ENCODE measurements at places on chromosomes 6 and 20.
A peak's percentile ranks its signal among the peaks of the same experiment; 100 is the strongest.

DNA sequence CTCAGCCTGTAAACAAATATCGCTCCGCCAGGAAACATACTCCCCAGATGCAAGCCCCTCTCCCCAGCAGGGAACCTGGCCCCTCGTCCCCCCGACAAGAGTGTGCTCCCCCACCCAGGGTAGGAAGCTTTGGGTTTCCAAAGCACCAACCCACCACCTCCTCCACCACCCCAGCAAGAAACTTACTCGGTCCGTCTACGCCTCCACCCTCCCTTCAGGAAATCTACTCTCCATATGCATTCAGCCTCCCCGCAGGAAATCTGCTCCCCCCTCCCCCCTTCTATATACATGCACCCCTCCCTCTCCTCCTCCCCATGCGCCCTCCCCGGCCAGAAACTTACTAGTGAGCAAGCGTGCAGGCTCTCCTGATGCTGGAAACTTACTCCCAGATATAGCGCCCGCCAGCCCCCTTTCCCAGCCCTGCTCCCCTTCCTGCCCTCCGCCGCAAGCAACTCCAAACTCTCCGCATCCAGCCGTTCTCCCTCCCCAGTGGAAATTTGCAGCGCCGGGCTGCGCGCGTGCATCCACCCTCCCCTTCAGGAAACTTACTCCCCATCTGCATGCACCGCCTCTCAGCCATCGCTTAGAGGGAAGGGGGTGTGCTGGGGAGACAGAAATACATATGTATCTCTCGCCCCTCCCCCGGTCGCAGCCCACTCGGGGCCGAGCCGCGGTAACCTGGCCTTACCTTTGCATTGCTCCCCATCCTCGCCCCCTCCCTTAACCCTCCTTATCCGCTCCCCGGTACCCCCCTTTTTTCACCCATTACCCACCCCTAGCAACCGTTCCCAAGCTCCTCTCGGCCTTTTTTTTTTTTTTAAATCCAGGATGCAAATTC is at the start of gene TRERF1:
Gene TRERF1 (minus strand): TSS at position 594 of the 838 bp plus-strand sequence. CDS start 182,336 bp downstream, outside the sequence.
- peak; percentile 76 for DNase-seq

DNA sequence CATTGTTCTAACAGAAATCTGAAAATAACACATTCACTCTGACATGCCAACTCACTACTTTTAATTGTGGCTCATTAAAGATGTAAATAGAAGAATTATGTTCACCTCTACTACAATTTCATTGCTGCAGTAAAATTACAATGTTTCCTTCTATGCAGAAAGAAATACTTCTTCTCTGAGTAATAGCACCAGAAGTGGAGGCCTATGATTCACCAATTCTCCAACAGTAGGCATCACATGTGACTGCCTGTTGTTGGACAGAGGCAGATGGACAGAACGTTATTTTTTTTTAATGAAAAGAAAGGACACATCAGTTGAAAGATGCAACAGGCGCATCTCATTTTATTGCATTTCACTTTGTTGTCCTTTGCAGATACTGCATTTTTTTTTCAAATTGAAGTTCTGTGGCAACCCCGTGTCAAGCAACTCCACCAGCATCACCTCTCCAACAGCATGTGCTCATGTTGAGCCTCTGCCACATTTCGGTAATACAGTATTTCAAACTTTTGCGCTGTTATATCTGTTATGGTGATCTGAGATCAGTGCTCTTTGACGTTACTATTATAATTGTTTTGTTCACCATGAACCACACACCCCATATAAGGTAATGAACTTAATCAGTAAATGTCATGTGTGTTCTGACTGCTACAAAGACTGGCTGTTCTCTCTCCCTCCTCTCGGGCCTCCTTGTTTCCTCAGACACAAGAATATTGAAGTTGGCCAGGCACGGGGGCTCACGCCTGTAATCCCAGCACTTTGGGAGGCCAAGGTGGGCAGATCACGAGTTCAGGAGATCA is 121.4 kb downstream of the ATXN1 start:
- peak; percentile 88 for DNase-seq

DNA sequence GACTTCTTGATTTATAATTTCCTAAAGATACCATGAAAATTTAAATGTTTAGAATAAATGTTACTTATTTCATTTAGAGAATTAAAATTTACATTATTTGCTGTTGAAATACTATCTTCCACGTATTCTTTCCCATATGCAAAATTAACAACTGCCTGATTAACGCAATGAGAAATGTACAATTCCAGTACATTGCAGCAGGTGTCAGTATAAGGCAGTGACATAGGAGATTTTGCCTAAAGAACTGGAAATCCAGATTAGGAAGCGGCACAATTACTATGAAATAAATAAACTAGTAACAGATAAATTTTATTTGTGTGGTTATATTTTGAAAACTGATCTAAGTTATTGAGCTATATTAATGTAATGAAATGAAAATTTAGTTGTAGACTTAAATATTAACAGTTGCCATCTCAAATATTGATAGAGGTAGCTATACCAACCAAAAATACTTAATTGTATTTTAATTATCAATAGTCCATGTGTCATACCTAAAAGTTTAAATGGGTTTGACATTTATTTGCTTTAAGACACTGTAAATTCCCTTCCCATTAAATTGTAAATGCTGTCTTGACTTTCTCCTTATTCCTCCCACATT is 300.2 kb downstream of the UTRN start:
- DNase-seq, result peak; percentile 73

GRCh38 chr20:41072190-41072863 is 43.7 kb downstream of the TOP1 start:
- DNase-seq, result peak; percentile 88

DNA sequence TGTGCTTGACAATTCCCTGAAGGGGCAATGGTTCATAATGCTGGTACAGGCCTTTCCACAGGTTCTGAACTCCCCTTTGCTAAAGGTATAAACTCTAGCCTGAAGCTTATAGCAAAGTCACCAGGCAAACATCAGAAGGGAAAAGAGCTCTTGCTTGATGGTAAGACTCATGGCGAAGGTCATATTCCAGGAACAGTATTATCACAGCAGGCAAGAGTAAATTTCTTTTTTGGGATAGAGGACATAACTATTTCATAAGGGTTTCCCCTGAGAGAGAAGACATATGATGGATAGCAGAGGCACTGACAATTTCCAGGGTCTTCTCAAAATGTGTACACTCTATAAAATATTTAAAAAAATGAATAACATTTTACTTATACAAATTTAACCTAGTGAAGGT is 86.8 kb downstream of the PRKN start:
- no peak for DNase-seq

GRCh38 chr6:110322874-110323242 is 35.3 kb downstream of the METTL24 start:
- DNase-seq, result no peak

DNA sequence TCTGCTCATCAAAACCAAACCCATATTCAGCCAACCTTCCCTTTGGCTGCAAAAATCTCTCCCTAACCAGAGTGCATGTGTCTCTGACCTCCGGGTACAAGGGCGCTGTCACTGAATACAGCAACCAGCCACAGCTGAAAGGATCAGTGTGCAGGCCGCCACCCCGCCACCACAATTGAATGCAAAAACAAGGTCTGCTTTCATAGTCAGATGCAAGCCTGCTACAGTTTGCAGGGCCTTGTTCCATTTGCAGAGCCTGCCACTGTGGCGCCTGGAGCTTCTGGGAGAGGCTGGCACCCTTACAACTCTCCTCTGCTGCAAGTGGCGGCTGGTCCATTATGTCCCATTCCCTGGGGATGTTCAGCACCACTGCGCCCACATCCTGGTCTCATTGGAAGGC is 23.5 kb downstream of the MDGA1 start:
- no peak for DNase-seq

DNA sequence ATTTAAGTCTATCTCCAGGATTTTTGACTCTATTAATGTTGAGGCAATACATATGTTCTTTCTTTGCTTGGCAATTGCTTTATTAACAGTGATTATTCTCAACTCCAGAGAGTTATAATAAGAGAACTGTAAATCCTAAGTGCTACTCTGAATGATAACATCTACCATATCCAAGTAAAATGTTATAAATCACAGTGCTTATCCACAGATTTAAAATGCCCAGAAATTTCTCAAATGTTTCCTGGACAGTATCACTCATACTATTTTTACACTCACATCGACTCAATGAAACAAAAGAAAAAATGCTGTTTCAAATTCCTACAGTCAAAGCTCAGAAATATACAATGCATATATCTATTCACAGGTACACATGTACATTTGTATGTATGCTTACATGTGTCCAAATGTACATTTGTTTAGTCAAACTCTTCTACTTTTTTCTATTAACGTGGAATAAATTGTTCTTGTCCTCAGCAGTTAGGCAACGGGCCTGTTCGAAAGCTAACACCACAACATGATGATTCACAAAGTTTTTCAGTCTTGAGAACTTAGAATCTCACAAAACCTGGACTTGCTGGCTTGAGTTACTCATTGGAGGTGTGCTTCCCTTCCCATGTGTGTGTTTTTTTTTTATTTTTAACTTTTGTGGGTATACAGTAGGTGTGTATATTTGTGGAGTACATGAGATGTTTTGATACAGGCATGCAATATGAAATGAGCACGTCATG is 193.0 kb downstream of the GJA10 start:
- peak; percentile 65 for DNase-seq

GRCh38 chr6:169101036-169101805 is 152.4 kb downstream of the THBS2 start:
- no peak for DNase-seq

GRCh38 chr20:58169450-58169849 is 59.0 kb downstream of the ANKRD60 start:
- peak; percentile 70 for DNase-seq

GRCh38 chr20:43988867-43989266 is 74.2 kb downstream of the TOX2 start:
- peak; percentile 57 for DNase-seq

DNA sequence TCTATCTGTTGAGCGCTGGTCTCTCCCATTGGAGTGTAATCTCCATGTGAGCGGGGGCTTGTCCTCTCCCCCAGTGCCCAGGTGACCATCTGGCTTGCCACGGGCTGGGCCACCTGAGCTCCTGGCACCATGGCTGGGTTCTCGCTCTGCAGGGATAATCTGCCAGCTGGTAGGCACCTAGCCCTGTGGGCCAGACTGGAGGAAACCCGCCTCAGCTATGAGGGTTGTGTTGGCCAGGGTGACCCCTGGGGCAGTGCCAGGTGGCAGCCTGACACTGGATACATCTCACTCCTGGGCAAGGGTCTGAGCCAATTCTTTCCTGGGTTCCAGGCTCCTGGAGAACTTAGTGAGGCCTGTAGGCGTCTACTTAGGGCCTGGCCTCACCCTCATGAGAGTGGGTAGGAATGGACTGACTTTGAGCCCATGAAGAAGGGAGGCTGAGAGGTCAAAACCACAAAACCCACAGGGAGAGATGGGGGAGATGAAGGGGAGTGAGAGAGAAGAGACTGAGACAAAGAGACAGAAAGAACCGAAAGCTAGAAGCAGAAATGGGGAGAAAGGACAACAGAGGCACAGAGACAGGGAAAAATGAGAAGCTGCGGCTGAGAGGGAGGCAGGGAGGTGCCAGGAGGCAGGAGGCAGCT is 5.8 kb upstream of the SLC52A3 start:
- DNase-seq, result no peak

Data from choroid plexus epithelial cell (primary cell).